Smooth muscle cell of trachea (primary cell): ENCODE measurements at places on chromosomes 12 and 14. TPM values are rescaled to one million over a fixed set of nuclear protein-coding genes. Genes with fewer than 3 reads are reported as not detected.

The IGF1 gene
- total RNA-seq = under 0.01 and 0.83 TPM in 2 replicates

The SUPT16H gene
- total RNA-seq = 73.8 and 89.9 TPM in 2 replicates

The PTPRO gene
- 1.2 and 2.3 TPM in 2 replicates for total RNA-seq

The KRT85 gene
- total RNA-seq = not detected in 2 replicates

The PPFIBP1 gene
- 64.7 and 110 TPM in 2 replicates for total RNA-seq

The SMARCD1 gene
- total RNA-seq = 36.9 and 40.6 TPM in 2 replicates

The TTC6 gene
- under 0.01 and 0.15 TPM in 2 replicates for total RNA-seq

The WNT5B gene
- total RNA-seq = 158 and 206 TPM in 2 replicates

The RFX4 gene
- not detected in 2 replicates for total RNA-seq

The PLA2G1B gene
- 0.33 TPM in 1 of 2 replicates, not detected in the other for total RNA-seq

The DDN gene
- total RNA-seq = 0.15 and 0.17 TPM in 2 replicates

The MANSC1 gene
- total RNA-seq = 2.8 and 3.0 TPM in 2 replicates

The ADAM20 gene
- total RNA-seq = 1.5 and 1.9 TPM in 2 replicates

The SYT10 gene
- not detected in 2 replicates for total RNA-seq

The CACNA2D4 gene
- total RNA-seq = 0.87 and 1.5 TPM in 2 replicates

The P2RX2 gene
- not detected in 2 replicates for total RNA-seq

The STXBP6 gene
- 6.1 and 9.6 TPM in 2 replicates for total RNA-seq

The TBC1D30 gene
- 0.29 and 0.50 TPM in 2 replicates for total RNA-seq

The NRIP2 gene
- 0.15 and 0.50 TPM in 2 replicates for total RNA-seq

The ACOT6 gene
- total RNA-seq = not detected in 2 replicates

The ADAM21 gene
- total RNA-seq = 0.99 and 1.5 TPM in 2 replicates

The GNB3 gene
- 1.7 and 2.9 TPM in 2 replicates for total RNA-seq

The RAD9B gene
- 0.29 and 0.83 TPM in 2 replicates for total RNA-seq

The ABCC9 gene
- 8.7 and 12.6 TPM in 2 replicates for total RNA-seq

The KRT82 gene
- not detected in 2 replicates for total RNA-seq

The METTL1 gene
- 3.6 and 6.3 TPM in 2 replicates for total RNA-seq

The TMPRSS12 gene
- not detected in 2 replicates for total RNA-seq

The SCNN1A gene
- under 0.01 TPM in 1 of 2 replicates, not detected in the other for total RNA-seq

The SIX6 gene
- not detected in 2 replicates for total RNA-seq

The CPNE6 gene
- not detected in 2 replicates for total RNA-seq

The NANOG gene
- total RNA-seq = under 0.01 TPM in 2 replicates

The RDH12 gene
- total RNA-seq = 0.15 TPM in 1 of 2 replicates, not detected in the other

The KCNC2 gene
- total RNA-seq = not detected in 2 replicates

The PROX2 gene
- total RNA-seq = not detected in 2 replicates

The TPH2 gene
- not detected in 2 replicates for total RNA-seq

The OR6C2 gene
- total RNA-seq = not detected in 2 replicates

The PRPH gene
- 0.66 and 2.6 TPM in 2 replicates for total RNA-seq

The GPR162 gene
- total RNA-seq = 6.1 and 6.8 TPM in 2 replicates

The RNU4-1 gene
- total RNA-seq = under 0.01 TPM in 2 replicates

The TCL1B gene
- not detected in 2 replicates for total RNA-seq
